ENCODE measurements at places on chromosomes 11 and 22.

GRCh38 chr11:19713196-19714021 is 772 bp downstream of the NAV2 start:
- DNase-seq, result no peak

DNA sequence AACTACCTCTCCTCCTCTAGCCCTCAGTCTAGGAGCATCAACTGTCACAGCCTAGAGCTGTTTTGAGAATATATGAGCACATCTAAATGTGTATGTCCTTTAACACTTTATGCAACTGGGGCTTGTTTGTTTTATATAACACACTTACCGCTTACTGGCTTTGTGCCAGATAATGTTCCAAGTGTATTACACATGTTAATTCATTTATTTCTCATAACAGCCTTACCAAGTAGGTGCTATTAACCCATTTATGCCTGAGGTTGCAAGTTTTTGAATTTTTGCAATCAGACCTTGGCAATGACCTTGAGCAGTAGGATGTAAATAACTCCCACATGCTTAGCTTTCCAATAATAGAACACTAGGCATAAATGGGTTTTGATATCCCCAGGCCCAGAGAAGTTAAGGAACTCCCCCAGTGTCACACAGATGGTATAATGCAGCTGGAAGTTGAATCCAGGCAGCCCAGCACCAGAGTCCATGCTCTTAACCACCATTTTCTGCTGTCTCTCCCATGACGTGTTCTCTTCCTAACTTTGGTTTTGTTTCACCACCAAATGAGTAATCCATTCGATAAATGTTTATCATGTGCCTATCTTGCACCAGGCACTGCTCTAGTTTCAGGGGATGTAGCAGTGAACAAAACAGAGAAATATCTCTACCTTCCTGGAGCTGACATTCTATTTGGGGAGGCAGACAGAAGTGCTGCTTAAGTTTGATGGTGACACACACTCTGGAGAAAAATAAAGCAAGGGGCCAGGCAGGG is 23.1 kb downstream of the PRDM11 start:
- no peak for DNase-seq

DNA sequence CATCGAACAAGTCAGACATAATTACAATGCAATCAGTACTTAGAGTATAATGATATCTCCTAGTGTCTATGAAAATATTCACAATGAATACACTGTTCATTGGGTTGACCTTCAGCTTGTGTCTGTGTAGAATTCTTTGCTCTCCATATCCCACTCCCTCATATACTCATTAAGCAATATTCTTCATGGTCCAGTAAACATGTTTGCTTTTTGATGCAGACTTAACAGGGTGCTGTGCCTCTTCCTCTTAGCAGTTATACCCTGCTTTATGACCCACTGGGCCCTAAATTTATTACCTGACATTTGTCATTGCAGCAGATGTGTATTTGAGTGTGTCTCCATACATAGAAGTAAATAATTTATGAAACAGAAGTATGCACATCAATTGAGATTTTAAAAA is 352.5 kb upstream of the CCDC179 start:
- peak; percentile 24 for DNase-seq

DNA sequence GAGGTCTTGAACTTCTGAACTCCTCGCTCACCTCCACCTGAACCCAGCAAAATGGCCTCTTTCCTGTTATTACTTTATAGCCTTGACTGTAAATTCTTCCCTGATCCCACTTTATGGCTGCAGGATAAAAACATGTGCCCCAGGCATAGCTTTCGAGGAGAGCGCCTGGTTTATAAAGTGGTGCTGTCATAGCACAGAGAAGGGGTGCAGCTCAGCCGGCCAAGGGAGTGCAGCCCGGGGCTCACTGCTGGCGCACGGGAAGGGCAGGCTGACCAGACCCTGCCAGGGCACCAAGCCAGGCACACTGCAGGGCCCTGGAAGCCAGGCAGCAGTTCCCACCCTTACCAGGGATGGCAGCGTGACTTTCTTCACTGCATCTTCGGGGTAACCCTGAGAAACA is 50.9 kb downstream of the ISX start:
- DNase-seq, result no peak

GRCh38 chr11:123428116-123428715 is 1.9 kb upstream of the GRAMD1B start:
- no peak for DNase-seq

GRCh38 chr11:113401718-113402117 is 14.1 kb downstream of the ANKK1 start:
- DNase-seq, result peak; percentile 54

DNA sequence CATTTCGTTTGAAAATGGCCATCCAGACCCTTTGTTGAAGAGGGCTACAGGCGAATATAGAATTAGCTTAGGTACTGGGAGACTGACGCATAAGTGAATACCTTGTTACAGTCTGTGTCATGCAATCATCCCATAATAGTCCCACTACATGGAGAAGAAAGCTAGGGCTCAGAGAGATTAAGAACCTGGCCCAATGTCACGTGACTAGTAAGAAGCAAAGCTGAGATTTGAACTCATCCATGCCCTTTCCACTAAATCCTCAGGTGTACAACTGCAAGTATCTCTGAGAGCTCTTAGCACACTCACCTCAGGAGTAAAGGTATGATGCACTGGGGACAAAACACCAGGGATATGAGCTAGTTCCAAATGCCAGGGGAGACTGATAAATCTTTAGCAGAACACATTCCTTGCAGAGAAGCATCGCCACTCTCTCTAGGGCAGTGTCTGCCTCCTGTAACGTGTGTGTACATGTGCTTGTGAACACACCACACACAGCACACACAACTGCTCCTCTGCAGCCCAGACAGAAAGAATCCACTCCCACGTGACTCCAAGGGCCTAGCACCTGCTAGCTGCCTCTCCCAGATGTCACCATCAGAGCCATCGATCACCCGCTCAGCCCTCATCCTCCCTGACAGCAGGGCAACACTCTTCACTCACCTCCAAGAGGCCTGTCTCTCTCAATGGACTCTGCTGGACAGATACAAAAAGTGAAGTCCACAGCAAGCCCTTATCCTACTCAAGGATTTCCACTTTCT is 402.8 kb downstream of the NXPE2 start:
- no peak for DNase-seq

DNA sequence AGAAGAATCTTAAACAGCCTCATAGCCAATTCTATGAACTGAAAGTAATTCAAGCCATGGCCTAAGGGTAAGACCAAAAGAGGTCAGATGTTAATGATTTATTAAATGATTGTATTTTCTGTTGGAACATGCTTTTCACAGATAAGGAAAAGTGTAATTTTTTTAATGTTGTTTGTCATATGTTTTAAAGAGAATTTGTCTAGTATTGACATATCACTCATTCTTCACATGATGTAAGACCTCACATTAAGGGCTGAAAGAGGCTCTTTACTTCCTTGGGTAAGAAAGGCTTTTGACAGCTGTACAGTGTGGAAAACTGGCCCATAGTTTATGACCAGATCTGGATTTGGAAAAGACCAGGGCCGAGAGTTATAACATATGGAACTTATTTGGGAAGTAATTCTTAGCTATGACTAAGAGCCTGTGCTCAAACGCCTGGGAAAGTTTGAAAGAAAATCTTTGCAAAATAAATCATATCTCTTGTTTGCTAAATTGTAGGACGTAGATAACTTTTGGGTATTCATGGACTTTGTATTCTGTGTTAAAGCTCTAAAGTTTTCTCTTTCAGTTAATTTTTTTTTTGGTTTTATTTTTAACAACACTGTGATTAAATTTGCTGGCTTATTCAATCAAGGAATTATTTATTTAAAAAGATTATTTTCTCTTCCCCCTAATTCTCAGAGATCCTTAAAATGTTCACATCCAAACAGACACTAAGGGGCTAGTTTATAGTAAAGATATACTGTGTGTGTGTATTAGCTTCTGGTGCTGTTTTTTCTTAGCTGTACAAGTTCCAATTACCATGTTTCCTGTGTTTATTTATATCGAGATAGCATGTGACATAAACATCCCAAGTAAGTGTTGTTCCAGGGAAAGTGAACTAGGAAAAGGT is 162.2 kb downstream of the ARHGAP42 start:
- DNase-seq, result no peak

- DNase-seq, result no peak
These were observed 120.0 kb downstream of the CTNND1 start for GRCh38 chr11:57881647-57882046.

DNA sequence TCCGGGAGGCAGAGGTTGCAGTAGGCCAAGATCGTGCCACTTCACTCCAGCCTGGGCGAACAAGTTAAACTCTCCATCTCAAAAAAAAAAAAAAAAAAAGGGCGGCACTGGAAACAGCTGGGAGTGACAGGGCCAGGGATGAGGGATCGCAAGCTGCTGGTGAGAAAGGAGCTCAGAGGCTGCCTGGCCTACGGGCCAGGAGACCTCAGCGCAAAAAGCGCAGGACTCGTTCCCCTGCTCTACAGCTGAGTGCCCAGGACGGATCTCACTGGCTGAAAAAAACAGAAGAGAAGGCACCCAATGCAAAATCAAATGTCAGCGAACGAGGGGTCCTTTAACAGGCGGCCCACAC is 650 bp upstream of the NUP50 start:
- no peak for DNase-seq

DNA sequence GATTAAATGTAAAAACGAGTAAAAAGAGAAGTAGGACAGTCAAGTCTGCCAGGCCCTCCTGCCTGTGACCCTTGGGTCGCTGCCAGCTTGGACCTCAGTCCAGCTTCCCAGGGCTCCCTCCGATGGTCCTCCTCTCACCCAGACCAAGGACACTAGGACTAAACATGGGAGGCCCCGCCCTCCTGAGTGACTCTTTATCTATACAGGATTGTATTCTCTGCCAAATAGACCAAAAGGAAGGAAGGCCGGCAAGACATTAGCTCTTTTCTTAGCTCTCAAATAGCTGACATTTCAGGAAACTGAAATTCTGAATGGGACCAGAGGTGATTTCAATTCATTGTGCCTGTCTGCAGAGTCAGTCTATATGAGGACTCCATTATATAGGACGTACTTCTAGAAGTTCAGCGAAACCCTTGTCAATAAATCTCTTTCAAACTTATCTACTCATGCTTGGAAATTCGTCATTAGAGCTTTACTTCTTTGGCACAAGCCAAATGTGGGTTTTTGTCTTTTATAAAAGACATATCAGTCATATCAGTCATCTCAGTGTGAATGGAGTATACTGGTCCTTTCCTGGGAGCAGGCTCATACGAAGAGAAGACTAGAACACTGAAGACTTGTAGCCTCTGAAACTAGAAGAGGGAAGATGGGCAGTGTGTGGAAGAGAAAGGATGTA is 28.5 kb downstream of the ADORA2A start:
- DNase-seq, result no peak

GRCh38 chr11:83544846-83545245 is 258.7 kb upstream of the CCDC90B start:
- DNase-seq, result no peak

DNA sequence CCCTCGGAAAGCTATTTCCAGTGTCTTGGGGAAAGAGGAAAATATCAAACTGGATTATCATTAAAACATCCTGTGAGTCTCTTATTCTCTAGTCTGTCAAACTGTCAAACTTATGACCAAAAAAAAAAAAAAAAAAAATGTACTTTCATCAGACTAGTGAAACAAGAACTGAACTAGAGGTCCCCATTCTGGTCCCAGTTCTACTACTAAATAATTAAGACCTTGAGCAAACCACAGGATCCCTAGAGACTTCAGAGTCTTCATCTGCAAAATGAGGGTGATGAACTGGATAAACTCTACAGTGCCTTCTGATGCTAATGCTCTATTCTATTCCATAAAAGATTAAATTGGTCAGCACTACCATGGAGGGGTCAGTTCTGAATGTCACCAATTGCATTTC is 105.8 kb downstream of the SERGEF start:
- DNase-seq, result no peak

DNA sequence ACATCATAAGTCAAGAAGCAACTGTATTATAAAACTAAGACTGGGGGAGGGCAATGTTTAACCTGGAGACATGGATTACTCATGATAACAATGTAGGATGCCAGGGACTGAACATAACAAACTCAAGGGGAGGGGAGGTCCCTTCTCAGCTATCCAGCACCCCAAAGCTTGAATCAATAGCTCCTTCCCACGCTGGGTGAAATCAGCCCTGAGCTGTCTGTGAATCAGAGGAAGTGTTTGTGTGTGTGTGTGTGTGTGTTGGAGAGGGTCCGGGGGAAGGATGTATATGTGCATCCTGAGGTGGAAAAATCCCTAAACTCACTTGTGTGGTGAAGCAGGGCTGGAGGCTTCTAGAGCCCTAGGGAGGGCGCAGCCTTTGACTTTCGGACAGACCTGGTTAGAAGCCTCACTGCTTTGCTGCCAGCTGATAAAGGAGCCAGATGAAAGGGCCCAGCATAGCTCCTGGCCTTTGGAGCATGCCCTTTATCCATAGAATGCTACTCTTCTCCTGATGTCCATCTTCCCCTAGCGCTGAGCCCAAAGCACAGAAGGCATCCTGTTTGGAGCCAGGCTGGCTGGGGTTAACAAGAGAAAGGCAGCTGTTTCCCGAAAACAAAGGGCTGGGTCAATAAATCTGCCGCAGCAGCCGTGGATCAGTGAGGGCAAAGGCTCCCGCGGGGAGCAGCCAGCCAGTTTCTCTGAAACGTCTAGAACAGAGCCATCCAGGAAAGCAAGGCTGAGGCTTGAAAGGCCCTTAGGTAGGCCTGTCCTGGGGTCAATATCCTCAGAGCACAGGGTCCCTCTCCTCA is 35.8 kb downstream of the TNKS1BP1 start:
- DNase-seq, result peak; percentile 7

DNA sequence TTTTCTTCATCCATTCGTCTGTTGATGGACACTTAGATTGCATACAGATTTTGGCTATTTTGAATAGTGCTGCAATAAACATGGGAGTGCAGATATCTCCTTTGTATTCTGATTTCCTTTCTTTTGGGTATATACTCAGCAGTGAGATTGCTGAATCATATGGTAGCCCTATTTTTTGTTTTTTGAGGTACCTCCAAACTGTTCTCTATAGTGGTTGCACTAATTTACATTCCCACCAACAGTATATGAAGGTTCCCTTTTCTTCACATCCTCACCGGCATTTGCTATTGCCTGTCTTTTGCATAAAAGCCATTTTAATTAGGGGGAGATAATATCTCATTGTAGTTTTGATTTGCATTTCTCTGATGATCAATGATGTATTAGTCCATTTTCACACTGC is 96.1 kb downstream of the PRR5L start:
- DNase-seq, result no peak

GRCh38 chr11:75429902-75430713 is 2.9 kb downstream of the KLHL35 start:
- DNase-seq, result peak; percentile 76

- DNase-seq, result no peak
These were observed 84.4 kb upstream of the SPON1 start for GRCh38 chr11:13878077-13878476.
